ENCODE measurements at places on chromosomes 11 and 22.

- no peaks in the 10 kb centered on the region for H3K27me3 ChIP-seq
- peaks cover 6% of the 10 kb centered on the region for H3K4me1 ChIP-seq
- peak within 1 kb of the TSS; percentile 51 for H3K27ac ChIP-seq
- peak within 1 kb of the TSS; percentile 86 for H3K4me3 ChIP-seq
- DNase-seq = peak; percentile 93
Observed at GRCh38 chr11:1763796-1764661, at the start of gene CTSD. Gene CTSD (minus strand): TSS chr11:1763927. CDS start chr11:1763859, 68 bp downstream.

- no peaks in the 10 kb centered on the region for H3K27me3 ChIP-seq
- H3K4me3 ChIP-seq = no peak overlapping the region
- no peak overlapping the region for H3K27ac ChIP-seq
- H3K4me1 ChIP-seq = no peaks in the 10 kb centered on the region
- H3K36me3 ChIP-seq = no peaks in the 10 kb centered on the region
- DNase-seq = no peak
Observed at GRCh38 chr11:47881145-47881544, 33.0 kb upstream of the NUP160 start.

- H3K4me1 ChIP-seq = peaks cover 6% of the 10 kb centered on the region
- no peak overlapping the region for H3K27ac ChIP-seq
- H3K27me3 ChIP-seq = no peaks in the 10 kb centered on the region
- H3K4me3 ChIP-seq = no peak overlapping the region
- DNase-seq = no peak
- H3K36me3 ChIP-seq = no peaks in the 10 kb centered on the region
Observed at GRCh38 chr11:5631969-5632635, 7.3 kb downstream of the TRIM34 start.

DNA sequence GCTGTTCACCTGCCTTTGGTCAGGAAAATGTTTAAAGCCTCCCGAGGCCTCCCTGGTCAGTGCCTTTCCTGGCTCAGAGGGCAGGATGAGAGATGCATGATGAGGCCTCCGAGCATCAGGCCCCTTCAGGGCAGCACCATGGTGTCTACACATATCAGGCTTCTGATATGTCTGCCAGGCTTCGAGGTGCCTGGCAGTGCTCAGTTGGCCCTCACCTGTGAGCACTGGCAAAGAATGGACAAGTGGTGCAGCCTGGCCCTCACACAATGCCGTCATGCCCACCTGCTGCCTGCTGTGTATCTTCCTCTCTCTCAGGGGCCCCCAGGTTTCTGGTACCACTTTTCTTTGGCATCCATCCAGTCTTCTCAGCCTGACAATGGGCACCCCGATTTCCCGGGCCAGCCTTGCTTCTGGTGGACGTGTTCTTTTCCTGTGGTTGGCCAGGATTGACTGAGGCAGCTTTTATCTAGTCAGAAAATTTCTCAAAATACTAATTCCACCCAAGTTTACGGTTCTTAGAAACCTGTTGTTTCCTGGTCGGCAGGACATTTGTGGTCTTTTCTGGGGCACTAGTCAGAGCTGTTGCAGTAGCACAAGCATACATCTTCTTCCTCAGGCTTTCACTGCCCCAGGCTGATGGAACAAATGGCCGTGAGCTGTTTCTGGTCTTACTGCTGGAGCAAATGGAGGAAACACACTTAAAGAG lies 76.8 kb upstream of the SUSD2 start:
- no peaks in the 10 kb centered on the region for H3K27me3 ChIP-seq
- no peaks in the 10 kb centered on the region for H3K4me1 ChIP-seq
- no peak for DNase-seq
- no peak overlapping the region for H3K4me3 ChIP-seq

DNA sequence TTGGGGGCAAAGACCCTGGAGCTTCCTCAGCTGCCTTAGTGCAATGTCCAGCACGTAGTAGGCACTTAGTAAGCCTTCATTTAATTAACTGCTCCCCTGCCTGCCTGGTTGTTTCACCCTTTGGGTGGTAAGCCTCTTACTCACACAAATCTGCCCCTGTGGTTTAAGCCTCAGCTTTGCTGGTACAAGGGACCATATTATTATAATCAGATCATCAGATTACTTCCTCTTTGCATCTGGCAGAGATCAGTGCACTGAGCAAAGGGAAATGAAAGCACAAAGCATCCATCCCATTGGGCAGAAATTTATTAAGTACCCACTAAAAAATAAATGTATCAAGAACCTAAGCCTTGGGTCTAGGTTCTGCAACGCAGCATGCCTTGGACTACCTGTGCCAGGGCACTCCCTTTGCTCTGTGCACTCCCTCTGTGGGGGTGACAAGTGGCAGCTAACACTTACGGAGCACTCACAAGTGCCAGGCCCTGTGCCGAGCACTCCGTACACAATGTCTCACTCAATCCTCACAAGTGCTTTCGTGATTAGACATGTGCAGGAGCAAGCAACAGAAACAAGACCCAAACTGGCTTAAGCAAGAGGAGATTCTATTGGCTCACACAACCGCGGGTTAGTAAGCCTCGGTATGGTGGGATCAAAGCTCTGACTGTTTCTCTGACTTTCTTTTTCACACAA lies 34.9 kb upstream of the DAGLA start:
- H3K4me1 ChIP-seq = no peaks in the 10 kb centered on the region
- no peaks in the 10 kb centered on the region for H3K27me3 ChIP-seq
- no peak overlapping the region for H3K4me3 ChIP-seq
- no peaks in the 10 kb centered on the region for H3K36me3 ChIP-seq

DNA sequence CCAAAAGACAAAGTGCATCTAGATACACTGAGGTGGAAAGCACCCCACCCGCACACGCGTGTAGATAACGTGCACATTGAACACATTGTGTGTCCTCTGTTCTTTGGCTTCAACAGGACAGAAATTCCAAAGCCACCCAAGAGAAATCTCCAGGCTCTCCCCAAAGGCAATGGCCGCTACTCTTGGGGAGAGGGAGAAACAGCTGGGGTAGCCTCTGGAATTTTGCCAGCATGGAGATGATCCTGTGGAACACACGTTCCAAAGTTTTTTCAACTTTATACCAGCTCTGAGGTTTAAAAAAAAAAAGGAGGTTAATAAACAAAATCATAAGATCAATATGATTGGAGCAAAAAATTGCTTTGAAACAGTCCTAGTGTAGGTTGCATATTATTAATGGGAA lies 63.0 kb upstream of the CD82 start:
- H3K36me3 ChIP-seq = no peaks in the 10 kb centered on the region
- H3K27me3 ChIP-seq = peaks cover 18% of the 10 kb centered on the region
- no peak overlapping the region for H3K4me3 ChIP-seq
- no peak for DNase-seq
- no peak overlapping the region for H3K27ac ChIP-seq

GRCh38 chr22:38313384-38313955 lies 3.8 kb downstream of the CSNK1E start:
- H3K4me3 ChIP-seq = peak overlapping the region; percentile 100
- H3K4me1 ChIP-seq = peaks cover 22% of the 10 kb centered on the region
- H3K27ac ChIP-seq = peak overlapping the region; percentile 64
- peaks cover 50% of the 10 kb centered on the region for H3K36me3 ChIP-seq
- no peaks in the 10 kb centered on the region for H3K27me3 ChIP-seq
- no peak for DNase-seq

- H3K36me3 ChIP-seq = peaks cover 17% of the 10 kb centered on the region
- H3K4me1 ChIP-seq = peaks cover 14% of the 10 kb centered on the region
- no peak overlapping the region for H3K4me3 ChIP-seq
- no peaks in the 10 kb centered on the region for H3K27me3 ChIP-seq
- DNase-seq = peak; percentile 87
- no peak overlapping the region for H3K27ac ChIP-seq
Observed at GRCh38 chr22:50469377-50470305, 5.2 kb downstream of the SBF1 start.

GRCh38 chr11:69008737-69009440 lies 4.2 kb downstream of the MRGPRF start:
- no peak overlapping the region for H3K4me3 ChIP-seq
- DNase-seq = peak; percentile 62
- no peak overlapping the region for H3K27ac ChIP-seq
- H3K4me1 ChIP-seq = peaks cover 25% of the 10 kb centered on the region
- no peaks in the 10 kb centered on the region for H3K36me3 ChIP-seq
- H3K27me3 ChIP-seq = no peaks in the 10 kb centered on the region

GRCh38 chr11:119168471-119169281 lies at the start of gene NLRX1:
Gene NLRX1 (plus strand): TSS chr11:119168725. CDS start chr11:119171404, 2,679 bp downstream.
- H3K4me1 ChIP-seq = no peaks in the 10 kb centered on the region
- no peaks in the 10 kb centered on the region for H3K27me3 ChIP-seq
- peak; percentile 94 for DNase-seq
- H3K27ac ChIP-seq = peak within 1 kb of the TSS; percentile 70

DNA sequence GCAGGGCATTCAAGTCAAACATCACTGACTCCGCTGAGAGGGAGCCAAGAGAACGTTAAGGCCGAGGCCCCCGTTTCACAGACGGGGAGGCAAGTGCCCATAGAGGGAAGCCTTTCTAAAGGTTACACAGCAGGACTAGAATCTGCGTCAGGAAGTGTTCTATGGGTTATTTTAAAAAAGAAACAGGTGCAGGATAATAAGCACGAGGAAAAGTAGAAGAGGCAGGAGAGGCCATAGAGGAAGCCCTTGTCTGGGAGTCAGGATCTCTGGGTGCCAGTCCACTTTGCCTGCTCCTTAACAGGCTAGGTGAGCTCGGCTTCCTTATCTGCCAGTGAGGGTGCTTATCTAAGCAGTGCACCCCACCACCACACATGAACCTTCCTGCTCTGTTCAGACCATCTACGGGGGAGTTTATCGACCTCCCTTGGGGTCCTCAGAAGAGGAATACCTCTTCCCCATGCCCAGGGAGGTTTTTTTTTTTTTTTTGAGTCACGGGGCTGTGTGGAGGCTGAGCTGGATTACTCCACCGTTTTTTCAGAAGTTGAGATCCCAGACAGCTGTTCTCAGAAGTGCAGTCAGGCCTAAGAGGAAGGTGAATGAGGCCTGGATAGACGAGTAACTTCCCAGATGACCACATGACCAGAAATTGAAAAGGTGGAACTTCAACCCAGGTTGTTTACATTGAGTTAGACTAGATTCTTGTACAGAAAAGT lies 1.2 kb upstream of the FCHSD2 start:
- H3K4me3 ChIP-seq = peak overlapping the region; percentile 84
- peaks cover 9% of the 10 kb centered on the region for H3K27me3 ChIP-seq
- peak overlapping the region; percentile 79 for H3K27ac ChIP-seq
- no peak for DNase-seq

- DNase-seq = no peak
- H3K27me3 ChIP-seq = no peaks in the 10 kb centered on the region
- H3K4me1 ChIP-seq = no peaks in the 10 kb centered on the region
- H3K4me3 ChIP-seq = no peak overlapping the region
- H3K27ac ChIP-seq = no peak overlapping the region
- H3K36me3 ChIP-seq = no peaks in the 10 kb centered on the region
Observed at GRCh38 chr11:11524436-11525061, 97.3 kb downstream of the GALNT18 start.

- no peaks in the 10 kb centered on the region for H3K27me3 ChIP-seq
- no peak overlapping the region for H3K4me3 ChIP-seq
- H3K36me3 ChIP-seq = no peaks in the 10 kb centered on the region
- H3K27ac ChIP-seq = no peak overlapping the region
- H3K4me1 ChIP-seq = peaks cover 32% of the 10 kb centered on the region
Observed at GRCh38 chr11:128500493-128500892, 86.9 kb downstream of the ETS1 start.
